ENCODE measurements at places on chromosomes 4 and X. TPM values are rescaled to one million over a fixed set of nuclear protein-coding genes. Genes with fewer than 3 reads are reported as not detected.

Gene KCTD8
- 0.12 TPM for total RNA-seq

Gene HSD17B13
- not detected for total RNA-seq

Gene PDCL2
- not detected for total RNA-seq

Gene EDNRA
- total RNA-seq = not detected

Gene GRIPAP1
- 22.9 TPM for total RNA-seq

Gene ADAM29
- total RNA-seq = not detected

DNA sequence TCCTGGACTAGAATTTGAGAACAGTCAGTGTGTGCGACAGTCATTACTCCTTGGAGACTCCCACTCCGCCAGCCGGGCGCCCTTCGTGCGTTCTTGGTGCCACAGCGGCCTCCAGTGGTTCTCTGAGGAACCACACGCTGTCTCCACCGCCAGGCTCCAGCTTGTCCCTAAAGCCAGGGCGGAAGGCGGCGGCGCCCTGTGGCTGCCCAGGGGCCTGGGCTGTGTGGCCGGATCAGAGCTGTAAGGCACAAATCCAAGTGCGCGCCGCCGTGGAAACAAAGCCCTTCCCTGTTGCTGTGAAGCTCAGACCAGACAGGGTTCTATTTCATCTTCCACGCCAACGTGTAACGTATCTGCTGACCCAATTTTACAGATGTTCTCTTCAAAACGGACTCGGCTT lies 34.2 kb downstream of the IDS start:
- peak; percentile 77 for DNase-seq

DNA sequence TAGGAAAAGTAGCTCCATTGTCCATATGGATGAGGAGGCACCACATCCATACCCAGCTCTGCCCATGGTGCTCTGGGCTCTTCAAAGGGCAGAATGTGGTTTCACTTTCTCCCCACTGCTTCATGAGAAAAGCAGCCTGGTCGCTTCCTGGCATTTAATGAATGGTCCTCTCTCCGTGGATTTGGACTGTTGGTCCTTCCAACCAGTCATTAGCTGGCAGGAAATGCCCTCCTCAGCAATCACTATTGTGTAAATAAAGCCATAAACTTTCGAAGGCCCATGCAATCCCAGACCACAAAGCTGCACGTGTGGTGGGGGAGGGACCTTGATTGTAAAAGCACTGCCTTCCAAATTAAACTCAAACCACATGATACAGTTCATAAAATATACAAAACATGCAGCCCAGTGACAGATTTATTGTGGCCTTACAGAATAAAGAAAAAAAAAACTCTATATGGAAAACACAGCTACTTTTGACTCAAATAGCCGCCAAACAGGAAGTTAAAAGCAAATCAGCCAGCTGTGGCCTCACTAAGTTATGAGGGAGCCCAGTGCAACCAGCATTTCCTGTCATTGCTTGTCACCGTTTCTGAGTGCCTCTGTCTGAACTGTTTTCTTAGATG lies 8.1 kb downstream of the MBNL3 start:
- no peak for DNase-seq

DNA sequence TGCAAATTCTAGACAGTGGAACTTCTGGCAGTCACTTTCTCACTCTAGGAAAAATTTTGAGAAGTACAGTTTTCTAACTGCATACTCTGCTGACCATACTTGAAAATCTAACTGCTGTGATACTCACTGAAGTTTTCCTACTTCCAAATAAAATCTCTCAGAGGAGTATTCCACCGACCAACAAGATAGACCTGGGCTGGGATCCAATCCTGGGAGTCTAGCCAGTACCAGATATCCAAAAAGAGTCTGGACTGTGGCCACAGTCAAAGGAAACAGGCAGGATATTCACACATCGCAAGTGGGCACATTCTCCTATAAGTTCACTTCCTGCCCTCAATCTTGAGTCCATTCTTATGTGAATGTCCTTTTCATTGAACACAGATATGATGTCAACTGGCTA lies 1138.7 kb upstream of the PCDH7 start:
- peak; percentile 11 for DNase-seq

DNA sequence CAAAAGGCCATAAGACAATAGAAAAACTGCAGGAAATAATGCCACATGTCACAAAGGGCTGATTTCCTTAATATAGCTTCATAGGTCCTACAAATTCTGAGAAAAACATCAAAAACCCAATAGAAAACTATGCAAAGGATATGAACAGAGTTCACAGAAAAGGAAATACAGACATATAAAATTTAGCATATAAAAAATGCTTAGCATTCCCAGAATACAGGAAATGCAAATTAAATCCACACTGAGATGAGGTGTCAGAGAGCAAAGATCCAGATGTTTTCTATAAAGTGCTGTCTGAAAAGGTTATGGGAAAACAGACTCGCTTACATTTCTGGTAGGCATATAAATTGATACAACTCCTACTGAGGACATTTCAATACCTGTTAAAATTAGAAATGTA lies 33.8 kb downstream of the TXK start:
- DNase-seq = no peak

DNA sequence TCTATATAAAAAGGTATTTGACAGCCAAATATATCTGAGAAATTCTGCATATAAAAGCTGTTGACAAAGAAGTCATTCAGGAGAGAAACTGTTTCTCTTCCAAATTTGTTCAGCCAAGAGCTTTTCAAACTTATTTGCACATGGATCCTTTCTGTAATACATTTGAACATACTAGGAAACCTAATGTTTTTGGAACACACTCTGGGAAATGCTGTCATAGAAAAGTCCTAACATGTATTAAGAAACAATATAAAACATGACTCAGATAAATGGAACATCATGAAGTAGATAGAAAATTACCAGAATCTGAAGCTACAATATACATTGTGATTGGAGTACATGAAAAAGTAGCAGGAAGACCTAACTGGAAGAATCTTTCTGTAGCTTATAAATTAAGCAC lies 781.5 kb upstream of the EPHA5 start:
- DNase-seq = no peak

- DNase-seq = peak; percentile 20
Observed at GRCh38 chr4:128385683-128386304, 98.2 kb upstream of the PGRMC2 start.

GRCh38 chrX:117689956-117690355 lies 426.7 kb downstream of the KLHL13 start:
- DNase-seq = no peak

GRCh38 chrX:136031626-136032025 lies 46.4 kb downstream of the SLC9A6 start:
- DNase-seq = no peak

GRCh38 chr4:2267320-2267811 lies 5.5 kb upstream of the MXD4 start:
- DNase-seq = no peak

DNA sequence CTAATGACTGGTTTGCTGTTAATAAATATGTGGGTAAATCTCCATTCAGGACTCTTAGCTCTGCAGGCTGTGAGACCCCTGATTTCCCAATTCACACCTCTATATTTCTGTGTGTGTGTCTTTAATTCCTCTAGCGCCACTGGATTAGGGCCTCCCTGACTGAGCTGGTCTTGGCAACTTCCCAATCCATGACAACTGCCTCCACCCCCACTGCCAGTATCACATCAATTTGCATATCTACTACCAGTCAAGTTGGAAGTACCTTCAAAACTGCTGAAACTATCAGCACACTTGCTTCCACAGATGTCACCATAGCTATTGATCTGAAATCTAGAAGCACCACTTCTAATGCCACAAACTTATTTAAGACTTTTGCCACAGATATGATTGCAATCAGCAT lies 27.6 kb downstream of the OPRPN start:
- DNase-seq = no peak

DNA sequence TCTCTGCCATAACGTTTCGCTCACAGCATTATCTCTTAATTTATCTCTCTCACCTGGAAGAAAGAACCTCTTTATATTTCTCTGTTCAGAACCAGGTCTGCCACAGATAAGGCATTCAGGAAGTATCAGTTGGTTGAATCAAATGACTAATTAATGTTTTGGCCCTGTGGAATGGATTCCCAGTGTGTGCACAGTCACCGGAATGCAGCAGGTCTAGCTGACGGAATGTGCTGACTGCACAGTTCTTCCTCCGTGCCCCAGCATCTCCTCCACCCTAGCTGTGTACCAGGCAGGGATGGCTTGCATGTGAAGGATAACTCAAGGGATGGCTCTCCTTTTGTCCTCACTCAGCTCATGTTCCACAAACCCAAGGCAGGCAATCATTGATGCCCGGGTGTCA lies 141.8 kb upstream of the MSX1 start:
- no peak for DNase-seq

GRCh38 chr4:169039251-169039954 lies 29.3 kb upstream of the CBR4 start:
- no peak for DNase-seq

GRCh38 chr4:40672528-40673522 lies 43.2 kb upstream of the RBM47 start:
- DNase-seq = peak; percentile 57

GRCh38 chr4:7737268-7737645 lies 202.4 kb downstream of the AFAP1 start:
- no peak for DNase-seq

DNA sequence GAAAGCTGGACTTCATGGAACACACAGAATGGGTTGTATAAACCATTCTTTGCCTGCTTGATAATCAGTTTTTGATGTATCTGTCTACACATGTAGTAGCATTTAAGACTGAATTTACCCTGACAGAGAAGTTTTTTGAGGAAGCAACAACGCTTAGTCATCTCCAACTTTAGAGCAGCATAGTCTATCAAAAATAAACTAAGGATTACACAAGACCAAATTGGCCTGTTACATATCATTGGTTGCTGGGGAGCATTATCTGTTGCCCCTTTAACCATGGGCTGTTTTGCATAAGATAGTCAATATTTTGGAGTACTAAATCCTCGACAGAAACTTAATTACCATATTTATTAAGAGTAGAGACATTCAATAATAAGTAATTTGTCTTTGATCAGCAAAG lies 347.4 kb downstream of the FAM47B start:
- DNase-seq = no peak

DNA sequence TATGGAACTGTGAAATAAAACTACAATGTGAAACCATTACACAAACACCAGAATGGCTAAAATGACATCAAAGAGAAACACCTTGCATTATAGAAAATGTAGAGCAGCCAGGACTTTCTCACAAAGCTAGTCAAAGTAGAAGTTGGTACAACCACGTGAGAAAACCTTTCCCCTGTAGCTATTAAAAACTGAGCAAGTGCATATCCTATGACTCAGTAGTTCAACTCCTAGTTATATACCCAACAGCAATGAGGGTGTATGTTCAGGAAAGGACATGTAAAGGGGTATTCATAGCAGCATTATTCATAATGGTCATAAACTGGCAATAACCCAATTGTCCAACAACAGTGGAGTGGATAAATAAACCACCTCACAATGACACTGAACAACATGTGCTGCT lies 177.5 kb upstream of the NUDT10 start:
- DNase-seq = no peak

DNA sequence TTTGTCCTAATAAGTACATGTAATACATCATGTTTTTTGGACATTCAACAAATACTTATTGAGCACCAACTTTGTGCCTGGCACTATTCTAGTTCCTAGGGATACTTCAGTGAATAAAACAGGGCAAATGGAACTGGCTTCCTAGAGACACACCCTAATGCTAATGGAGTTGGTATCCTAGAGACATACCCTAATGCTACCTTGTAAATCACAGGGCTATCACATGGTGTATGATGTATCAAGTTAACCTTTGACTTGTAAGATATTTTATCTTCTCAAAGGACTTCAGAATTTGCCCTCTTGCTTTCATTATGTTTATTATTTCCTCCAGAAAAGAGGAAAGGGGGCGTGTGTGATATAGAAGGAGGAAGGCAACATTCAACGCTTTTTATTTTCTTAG lies 10.1 kb downstream of the GK start:
- no peak for DNase-seq

All from G401 (cell line).